A172 (cell line): ENCODE measurements at places on chromosomes 3 and 15.

- DNase-seq = no peak
Observed at GRCh38 chr3:126348308-126348920, 8.8 kb downstream of the KLF15 start.

GRCh38 chr3:172203522-172204258 lies 164.3 kb downstream of the FNDC3B start:
- DNase-seq = no peak

DNA sequence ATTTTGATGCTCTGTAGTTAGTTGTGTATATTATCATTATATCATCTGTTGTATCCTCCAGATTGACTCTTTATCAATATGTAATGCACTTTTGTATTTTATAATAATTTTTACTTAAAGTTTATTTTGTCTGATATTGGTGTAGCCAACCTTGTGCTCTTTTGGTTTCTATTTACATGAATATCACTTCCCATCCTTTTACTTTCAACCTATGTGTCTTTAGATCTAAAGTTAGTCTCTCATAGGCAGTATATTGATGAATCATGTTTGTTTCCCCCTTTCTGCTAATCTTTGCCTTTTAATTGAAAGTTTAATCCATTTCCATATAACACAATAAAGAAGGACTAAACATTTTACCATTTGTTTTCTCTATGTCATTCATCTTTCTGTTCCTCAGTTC lies 28.1 kb upstream of the CD200R1L start:
- DNase-seq = no peak

- no peak for DNase-seq
Observed at GRCh38 chr15:28995705-28996104, 109.9 kb downstream of the APBA2 start.

GRCh38 chr3:40980467-40980866 lies 218.8 kb upstream of the CTNNB1 start:
- no peak for DNase-seq

GRCh38 chr15:44188795-44189194 lies 6.3 kb downstream of the FRMD5 start:
- DNase-seq = no peak

DNA sequence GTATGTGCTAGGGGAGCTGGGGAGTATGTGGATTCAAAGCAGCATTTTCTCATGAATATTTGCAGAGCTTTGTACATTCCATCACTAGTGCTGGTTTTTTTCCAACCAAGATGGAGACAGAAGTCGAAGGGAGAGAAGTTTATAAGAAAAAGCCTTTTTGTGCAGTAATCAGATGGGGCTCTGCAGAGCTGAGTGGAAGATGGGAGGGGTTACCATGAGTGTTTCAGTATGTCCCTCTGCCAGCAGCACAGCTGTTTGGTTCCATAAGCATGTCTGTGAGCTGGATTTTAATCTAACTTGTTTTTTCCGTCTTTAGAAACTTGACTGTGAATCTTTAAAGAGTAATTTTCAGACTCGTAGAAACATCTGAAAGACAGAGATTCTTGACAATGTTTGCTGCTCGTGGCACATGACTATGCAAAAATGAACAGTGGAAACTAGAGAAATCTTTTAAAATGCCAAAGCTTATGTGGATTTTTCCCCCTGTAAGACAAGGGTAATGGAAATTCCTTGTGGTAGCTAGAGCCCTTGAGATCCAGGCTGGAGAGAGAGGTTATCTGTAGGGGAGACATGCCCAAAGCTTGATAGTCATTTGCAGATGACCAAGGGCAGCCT lies 20.3 kb downstream of the STARD9 start:
- no peak for DNase-seq

DNA sequence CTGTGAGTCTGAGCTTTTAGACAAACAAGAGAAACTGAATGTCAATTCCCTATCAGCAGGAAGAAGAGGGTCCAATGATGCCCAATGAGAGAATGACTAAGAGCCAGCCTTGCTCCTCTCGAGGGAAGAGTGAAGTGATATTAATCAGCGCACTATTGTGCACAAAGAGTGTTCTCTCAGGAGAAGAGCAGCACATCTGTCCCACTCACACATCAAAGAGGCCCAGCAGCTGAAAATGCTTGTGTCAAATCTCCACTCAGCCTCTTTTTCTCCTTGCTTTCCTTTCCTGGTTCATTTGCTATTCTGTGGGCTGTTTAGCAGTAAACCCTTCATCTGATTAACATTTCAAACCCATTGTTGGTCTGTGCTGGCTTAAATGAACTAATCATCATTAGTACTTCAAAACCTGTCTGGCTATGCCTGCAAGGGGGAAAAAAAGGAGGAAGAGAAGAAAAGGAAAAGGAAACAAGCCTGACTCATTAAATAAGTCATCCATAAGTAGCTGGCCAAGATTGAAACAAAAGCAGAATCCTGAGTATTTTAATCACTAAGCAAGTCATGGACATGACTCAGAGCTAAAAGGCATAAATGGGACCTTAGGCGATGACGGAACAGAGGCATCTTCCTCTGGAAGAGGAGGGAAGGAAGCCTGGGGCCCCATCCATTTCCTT lies 912.7 kb downstream of the TUSC7 start:
- peak; percentile 52 for DNase-seq

GRCh38 chr3:124007186-124007585 lies 15.3 kb upstream of the ROPN1 start:
- peak; percentile 40 for DNase-seq

DNA sequence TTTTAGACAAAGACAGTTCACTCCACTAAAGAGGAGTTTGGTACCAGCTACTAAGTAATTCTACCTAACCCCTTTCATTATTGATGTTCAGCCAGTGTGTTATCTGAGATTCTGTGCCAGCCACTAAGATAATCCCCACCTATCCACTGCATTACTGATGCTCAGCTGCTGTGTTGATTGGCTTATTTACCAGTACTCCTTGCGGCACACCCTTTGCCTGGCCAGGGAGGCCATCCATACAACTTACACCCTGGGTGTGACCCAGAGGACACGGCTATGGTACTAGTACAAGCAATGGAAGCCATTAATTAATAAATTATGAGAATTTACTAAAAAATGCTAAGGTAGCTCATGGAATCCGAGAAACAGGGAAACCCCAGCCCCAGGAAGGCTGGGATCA lies 290.7 kb upstream of the CTNNB1 start:
- DNase-seq = no peak

GRCh38 chr3:40299721-40300335 lies 9.7 kb upstream of the EIF1B start:
- DNase-seq = peak; percentile 48

- no peak for DNase-seq
Observed at GRCh38 chr15:30783019-30783418, 120.7 kb upstream of the FAN1 start.

- DNase-seq = no peak
Observed at GRCh38 chr3:79761441-79761840, 6.4 kb downstream of the ROBO1 start.

DNA sequence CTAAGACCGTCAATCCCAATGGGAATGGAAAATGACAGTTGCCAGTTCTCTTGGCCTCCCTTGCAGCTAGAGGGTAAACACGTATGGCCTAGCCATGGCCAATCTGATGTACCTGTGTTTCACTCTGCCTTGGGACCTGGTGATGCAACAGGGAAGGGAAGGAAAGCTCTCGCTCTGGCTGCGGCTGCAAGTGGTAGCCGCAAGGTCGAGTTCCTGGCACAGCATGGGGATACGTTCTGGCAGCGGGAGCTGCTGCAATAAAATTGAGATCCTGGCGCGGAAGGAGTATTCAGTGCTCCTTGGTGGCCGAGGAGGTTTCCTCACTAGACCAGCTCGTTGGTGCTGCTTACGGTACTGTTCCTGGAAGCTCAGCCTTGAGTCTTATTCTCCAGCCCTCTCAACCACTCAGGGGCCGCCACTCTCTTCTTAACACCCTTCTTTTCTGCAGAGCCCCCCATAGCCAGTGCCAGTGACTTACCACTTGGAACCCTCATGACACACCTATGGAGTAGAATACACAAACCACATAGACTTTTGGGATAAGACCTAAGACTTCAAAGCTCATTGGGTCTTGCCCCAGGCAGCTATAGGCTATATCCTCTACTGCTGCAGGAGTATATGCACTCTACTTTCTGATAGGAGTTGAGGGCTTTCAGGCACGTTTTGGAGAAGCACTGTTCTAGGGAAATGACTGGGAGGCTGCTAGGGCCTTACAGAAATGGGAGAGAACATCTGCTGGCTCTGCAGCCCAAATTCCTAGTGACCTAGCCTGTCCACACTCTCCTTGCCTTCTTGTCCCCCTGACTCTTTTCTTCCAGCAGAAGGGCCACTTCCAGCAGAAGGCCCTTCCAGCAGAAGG lies 2.7 kb downstream of the KY start:
- no peak for DNase-seq

- no peak for DNase-seq
Observed at GRCh38 chr15:61853195-61853594, 207.1 kb downstream of the VPS13C start.

- no peak for DNase-seq
Observed at GRCh38 chr3:14513566-14514322, 26.4 kb downstream of the GRIP2 start.

DNA sequence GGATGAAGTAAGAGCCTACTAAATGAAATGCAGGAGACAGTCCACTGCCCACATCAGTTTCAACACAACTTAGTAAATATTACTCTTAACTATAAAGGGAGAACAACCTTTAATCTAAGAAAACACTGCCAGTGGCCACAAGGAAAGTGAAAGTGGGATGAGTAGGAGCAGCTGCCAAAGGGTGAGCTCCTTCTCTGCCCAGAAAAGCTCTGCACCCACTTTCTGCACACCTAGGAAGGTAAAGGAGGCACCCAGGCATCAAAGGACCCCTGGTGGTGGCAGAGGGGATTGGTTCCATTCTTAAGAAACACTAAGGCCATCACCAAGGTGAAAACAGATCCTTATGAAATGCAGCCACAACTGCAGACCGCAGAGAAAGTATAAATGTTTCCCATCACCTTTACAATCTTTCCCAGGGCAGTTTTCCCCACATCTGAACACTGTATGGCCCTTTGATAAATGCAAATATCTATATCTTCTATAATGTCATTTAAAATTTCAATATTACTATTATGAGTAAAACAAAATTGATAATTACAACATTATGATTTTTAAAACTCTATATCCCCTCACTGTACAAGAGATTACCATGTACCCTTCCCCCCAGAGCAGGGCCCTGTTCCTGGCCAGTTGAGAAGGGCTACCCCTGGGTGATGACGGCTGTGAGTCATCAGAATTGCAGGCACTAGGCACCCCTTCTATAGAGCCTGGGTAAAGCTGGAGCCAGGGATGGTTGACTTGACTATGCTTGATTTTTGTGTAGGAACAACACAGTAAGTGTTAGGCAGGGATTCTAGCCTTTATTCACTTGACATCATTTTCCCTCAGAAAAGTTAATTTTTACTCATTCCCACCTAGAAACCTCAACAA lies 92.0 kb downstream of the SNRK start:
- DNase-seq = peak; percentile 18

DNA sequence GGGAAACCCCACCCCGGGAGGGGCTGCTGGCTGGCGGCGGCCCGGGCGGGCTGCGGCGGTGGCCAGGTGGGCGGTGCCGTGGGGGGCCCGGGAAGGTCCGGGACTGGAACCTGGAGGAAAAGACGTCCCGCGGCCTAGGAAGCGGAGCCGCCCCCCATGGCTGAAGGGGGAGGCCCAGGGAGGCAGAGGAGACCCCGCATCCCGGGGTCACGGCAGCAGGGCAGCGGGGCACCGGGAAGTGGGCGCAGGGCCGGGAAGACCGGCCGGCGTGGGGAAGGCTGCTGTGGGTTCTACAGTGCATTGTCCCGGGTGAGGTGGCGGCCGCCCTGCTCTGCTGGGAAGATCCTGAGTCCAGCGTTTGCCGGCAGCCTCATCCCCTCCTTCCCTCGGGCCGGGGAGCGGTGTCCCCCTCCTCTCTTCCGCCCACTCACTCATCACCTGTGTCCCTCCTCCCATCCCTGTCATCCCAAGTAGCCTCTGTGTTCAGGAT lies 525 bp upstream of the FSTL1 start:
- DNase-seq = no peak

GRCh38 chr3:169430707-169431404 lies 232.7 kb downstream of the MECOM start:
- peak; percentile 97 for DNase-seq

DNA sequence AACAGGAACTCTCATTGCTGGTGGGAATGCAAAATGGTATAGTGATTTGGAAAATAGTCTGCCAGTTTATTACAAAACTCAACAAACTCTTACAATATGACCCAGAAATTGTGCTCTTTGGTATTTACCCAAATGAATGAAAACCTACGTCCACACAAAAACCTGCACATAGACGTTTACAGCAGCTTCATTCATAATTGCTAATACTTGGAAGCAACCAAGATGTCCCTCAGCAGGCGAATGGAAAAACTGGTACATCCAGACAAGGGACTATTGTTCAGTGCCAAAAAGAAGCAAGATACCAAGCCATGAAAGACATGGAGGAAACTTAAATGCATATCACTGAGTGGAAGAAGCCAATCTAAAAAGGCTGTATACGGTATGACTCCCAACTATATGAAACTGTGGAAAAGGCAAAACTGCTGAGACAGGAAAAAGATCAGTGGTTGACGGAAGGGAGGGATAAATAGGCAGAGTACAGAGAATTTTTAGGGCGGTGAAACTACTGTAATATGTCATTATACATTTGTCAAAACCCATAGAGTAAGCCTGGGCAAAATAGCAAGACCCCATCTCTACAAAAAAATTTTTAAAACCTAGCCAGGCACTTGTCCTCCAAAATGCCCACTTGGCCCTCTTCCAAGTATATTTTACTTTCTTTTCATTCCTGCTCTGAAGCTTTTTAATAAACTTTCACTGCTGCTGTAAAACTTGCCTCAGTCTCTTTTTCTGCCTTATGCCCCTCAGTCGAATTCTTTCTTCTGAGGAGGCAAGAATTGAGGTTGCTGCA lies 4.9 kb upstream of the MKRN2OS start:
- DNase-seq = no peak

DNA sequence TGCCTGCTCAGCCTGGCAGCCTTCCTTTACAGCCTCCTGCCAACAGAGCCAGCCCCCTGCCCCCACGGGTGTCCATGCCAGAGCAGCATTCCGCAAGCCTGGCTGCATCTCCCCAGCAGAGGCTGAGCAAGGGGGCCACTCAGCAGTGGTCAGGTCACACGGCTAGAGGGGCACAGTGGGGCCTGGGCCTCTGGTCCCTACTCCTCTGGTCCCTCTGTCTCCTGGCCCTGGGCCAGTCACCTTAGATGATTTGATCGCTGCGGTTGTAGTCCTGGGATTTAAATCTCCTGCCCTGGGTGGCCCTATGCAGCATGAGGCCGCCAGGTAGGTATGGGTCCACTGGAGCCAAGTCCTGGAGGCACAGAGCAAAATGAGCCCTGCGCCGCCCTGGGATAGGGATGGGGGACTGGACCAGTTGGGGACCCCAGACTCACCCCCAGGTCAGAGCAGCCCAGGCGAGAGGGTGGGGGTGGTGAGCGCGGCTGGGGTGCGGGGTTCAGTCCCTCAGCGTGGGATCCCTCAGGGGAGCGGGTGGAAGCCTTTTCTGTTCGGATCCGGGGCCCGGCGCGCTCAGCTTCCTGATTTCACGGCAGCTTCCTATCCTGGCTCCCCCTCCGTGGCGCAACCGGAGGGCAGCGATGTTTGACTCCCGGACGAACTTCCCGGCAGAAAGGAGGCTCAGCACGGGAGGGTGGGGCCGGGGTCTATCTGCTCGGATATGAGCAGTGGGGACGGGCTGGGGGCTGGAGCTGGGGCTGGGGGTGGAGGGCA lies at the start of gene ZBTB47:
TSS of gene ZBTB47 (plus strand) at position 138 of the 771 bp plus-strand sequence. CDS start 4,659 bp downstream, outside the sequence.
- peak; percentile 18 for DNase-seq
